Endothelial cell of coronary artery (primary cell): ENCODE measurements at places on chromosomes 12 and 14. TPM values are rescaled to one million over a fixed set of nuclear protein-coding genes. Genes with fewer than 3 reads are reported as not detected.

Gene PEX5
- 22.3 and 25.8 TPM in 2 replicates for total RNA-seq

Gene POTEM
- not detected in 2 replicates for total RNA-seq

Gene ARHGAP9
- not detected in 2 replicates for total RNA-seq

Gene FGF6
- not detected in 2 replicates for total RNA-seq

Gene KLHL33
- not detected in 2 replicates for total RNA-seq

Gene GPR137C
- total RNA-seq: 0.45 and 0.94 TPM in 2 replicates
